ENCODE measurements at places on chromosomes 12 and 14. TPM values are rescaled to one million over a fixed set of nuclear protein-coding genes. Genes with fewer than 3 reads are reported as not detected.

Gene PMCH
- not detected for total RNA-seq

Gene RNF212B
- not detected for total RNA-seq

Gene TEX52
- not detected for total RNA-seq

Gene LGALS3
- 398 TPM for total RNA-seq

Gene C14orf180
- 0.42 TPM for total RNA-seq

Gene EGLN3
- total RNA-seq: 24.2 TPM

Gene GYS2
- not detected for total RNA-seq

Gene ACVRL1
- total RNA-seq: 149 TPM

GRCh38 chr12:90268574-90268973 is 559.9 kb upstream of the ATP2B1 start:
- DNase-seq: no peak

- DNase-seq: no peak
Measured at GRCh38 chr12:69243099-69244084, 4.0 kb downstream of the CPSF6 start.

DNA sequence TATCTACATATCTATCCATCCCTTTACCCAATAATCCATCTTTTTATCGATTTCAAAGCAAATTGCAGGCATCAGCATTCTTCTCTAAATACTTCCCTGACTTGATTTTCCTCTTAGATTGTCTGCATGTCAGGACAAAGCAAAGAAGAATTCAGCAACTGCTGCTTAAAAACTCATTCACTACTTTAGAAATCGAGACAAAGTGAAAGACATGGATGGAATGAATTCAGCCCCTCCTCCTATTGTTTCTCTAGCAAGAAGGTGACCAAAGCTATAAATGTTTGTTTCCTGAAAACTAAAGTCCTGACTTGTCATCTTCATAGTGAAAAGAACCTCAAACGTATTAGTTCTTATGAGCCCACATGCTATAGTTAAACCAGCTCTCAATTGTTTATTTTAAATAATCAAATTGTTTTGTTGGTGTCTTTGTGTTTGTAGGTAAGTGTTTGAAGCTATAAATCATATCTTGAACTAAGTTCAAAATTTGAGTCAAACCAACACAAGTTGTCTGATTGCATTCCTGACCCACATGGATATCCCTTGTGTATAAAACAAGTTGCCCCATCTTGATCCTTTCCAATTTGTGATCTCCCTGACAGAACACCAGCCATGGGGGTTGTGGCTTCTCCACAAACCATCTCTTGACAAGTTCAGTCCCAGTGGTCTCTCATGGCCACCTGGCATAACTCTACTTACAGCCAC is 58.6 kb upstream of the ARHGAP5 start:
- DNase-seq: no peak

- no peak for DNase-seq
Measured at GRCh38 chr14:32986791-32987540, 48.3 kb downstream of the NPAS3 start.

GRCh38 chr12:13275241-13276085 is 78.9 kb downstream of the EMP1 start:
- DNase-seq: no peak

DNA sequence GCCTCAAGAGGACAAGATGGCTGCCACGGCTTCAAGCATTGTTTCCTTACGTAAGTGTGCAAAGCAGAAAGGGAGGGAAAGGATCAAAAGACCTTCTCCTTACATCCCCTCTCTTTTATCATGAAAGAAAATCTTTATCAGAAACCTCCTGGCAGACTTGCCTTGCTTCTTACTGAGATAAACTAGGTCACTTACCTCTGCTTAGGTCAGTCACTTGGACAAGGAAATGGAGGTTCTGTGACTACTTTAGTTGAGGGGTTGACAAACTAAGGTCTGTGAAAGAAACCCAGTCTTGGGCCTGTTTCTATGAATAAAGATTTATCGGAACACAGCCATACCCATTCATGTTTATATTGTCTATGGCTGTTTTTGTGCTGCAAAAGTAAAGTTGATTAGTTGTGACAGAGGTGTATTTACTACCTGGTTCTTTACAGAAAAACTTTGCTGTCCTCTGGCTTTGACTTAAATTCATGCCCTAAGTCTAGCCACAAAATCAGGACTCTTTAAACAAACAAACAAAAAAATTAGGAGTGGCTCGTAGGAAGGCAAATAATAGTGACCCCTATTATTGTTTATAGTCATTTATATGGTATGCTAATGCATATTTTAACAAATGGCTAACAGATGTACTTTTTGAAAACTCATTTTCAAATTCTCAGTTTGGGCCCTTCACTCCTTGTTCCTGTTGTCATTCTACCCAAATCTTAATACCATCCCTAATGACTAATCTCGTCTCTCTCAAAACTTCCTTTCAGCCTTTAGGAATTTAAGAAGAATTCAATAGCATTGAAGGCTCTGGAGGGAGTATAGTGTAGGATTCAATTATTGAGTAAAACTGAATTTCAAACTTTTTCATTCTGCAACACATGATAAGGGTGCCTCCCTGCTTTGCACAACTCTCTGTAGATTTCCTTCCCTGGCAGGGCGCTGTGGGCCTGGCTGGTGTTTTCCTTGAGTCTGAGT is 42.0 kb upstream of the ATP2B1 start:
- no peak for DNase-seq

DNA sequence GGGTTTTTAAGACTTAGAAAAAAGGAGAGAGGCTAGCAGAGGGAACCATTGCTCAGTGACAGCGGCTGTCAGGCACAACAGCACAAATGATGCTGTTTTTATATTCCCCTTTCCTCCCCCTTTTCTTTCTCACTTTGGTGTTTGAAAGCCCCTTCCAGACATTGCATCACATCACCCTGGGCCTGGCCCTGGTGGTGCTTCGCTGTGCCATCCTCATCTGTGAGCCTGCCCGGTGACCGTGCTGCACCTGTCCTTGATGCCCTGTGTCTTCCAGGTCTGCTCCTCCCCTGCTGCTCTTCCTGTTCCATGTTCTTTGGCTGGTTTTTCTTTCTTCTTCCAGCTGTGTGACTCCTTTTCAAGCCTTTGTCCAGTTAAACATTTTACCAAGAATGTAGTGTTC is 24.8 kb downstream of the KLC1 start:
- no peak for DNase-seq

DNA sequence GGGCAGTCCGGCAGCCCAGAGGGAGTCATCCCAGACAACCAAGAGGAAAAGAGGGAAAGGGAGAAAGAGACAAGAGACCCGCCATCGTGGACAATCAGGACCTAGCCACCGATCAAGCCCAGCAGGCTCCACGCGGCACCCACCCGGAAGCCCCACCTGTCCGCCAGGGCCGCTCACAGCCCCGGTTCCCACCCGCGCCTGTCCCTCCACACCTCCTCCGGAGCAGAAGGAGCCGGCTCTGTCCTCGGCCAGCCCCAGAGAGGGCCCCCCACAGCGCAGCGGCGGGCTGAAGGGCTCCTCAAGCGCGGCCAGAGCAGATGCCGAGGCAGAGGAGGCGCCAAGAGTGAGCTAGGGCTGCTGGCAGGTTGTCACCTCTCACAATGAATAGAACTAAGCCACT is 784.7 kb upstream of the FBXO33 start:
- no peak for DNase-seq

- no peak for DNase-seq
Measured at GRCh38 chr12:64083285-64084210, 138.5 kb downstream of the KICS2 start.

Measured in esophagus muscularis mucosa (tissue), 4 donors.